Uterus (tissue), 4 donors: ENCODE measurements at places on chromosomes 3 and 15. TPM values are rescaled to one million over a fixed set of nuclear protein-coding genes. Genes with fewer than 3 reads are reported as not detected.

DNA sequence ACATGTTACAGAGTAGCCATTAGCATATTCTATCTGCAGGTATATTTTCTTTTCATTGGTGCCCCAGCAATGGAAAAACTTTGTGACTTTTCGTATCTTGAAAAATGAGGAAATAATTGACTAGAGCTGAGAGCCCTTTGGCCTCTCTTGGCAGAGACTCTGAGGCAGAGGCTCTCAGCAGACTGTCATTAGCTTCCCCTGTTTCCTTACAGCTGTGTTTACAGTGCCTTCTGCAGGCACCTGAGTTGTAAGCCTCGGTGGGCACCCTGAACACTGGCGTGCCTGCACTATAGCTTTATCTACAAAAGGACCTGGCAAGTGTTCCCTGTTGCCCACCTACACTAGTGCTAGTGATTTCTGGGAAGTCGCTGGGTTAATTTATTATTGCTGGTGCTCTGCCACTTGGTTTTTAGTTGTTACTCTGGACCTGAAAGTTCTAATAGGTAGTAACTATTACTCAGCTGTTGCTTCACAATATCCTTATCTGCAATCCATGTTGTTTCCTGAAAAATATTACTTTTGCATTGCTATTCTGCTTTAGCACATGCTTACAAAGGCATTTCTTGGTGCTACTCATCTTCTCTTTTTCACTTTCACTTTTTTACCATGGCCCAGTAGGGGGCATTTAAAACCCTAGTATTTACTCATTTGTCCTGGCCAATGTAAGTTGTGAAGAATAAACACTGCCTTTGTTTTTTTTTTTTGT is 7.8 kb upstream of the GPR171 start:
- DNase-seq: no peak

DNA sequence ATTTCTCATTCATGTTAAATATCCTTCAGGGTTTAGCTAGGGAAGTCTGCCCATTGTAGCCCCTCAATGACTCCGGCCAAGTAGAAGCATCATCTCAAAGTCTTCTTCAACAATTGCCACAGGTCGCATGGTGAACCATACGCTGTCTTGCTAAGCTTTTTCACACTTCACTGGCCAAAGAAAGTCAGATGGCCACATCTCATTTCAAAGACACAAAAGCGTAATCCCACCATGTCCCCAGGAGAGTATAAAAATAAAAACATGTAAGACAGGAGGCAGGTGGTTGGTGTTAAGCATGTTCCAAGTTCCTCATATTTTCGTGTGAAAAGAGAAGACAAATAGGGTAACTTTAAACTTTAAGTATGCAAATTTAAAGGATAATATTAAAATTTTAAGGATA is 147.4 kb downstream of the ERC2 start:
- DNase-seq: no peak

- no peak for DNase-seq
Observed at GRCh38 chr3:98600412-98601095, 7.1 kb upstream of the CPOX start.

- no peak for DNase-seq
Observed at GRCh38 chr3:21487520-21487919, 263.5 kb downstream of the ZNF385D start.

- DNase-seq: no peak
Observed at GRCh38 chr15:59346951-59347350, 25.7 kb downstream of the MYO1E start.

- no peak for DNase-seq
Observed at GRCh38 chr3:171844873-171845272, 1.7 kb downstream of the TMEM212 start.

DNA sequence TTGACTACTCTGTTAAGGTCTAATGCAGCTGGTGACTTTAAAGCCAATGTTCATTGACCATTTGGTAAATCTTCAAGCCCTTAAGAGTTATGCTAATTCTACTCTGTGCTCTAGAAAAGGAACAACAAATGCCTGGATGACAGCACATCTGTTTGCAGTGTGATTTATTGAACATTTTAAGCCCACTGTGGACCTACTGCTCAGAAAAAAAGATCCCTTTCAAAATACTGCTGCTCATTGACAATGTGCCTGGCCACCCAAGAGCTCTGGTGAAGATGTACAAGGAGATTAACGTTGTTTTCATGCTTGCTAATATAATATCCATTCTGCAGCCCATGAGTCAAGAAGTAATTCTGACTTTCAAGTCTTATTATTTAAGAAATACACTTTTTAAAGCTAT is 110.8 kb downstream of the TBC1D5 start:
- DNase-seq: no peak

DNA sequence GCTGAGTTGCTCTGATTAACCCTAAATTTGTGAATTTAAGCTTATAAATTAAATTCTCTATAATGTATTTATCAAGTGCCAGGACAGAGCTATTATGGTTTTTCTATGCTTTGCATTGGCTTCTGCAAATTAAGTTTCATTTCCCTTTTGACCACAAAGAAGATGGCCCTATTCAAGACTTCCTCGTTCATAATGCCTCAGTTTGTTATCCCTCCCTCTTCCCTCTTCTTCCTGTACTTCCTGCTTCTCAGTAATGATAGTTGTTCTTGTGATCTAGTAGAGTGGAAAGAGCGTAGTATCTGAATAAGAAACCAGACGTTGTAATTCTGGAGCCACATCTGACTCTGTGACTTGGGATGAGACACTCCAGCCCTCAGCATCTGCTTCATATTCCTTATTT is 118.7 kb downstream of the CACNA1D start:
- DNase-seq: no peak

GRCh38 chr3:122055215-122055614 is at the start of gene CD86:
TSS of gene CD86 (plus strand) at chr3:122055362. CDS start at chr3:122055490, 128 bp downstream.
- no peak for DNase-seq

DNA sequence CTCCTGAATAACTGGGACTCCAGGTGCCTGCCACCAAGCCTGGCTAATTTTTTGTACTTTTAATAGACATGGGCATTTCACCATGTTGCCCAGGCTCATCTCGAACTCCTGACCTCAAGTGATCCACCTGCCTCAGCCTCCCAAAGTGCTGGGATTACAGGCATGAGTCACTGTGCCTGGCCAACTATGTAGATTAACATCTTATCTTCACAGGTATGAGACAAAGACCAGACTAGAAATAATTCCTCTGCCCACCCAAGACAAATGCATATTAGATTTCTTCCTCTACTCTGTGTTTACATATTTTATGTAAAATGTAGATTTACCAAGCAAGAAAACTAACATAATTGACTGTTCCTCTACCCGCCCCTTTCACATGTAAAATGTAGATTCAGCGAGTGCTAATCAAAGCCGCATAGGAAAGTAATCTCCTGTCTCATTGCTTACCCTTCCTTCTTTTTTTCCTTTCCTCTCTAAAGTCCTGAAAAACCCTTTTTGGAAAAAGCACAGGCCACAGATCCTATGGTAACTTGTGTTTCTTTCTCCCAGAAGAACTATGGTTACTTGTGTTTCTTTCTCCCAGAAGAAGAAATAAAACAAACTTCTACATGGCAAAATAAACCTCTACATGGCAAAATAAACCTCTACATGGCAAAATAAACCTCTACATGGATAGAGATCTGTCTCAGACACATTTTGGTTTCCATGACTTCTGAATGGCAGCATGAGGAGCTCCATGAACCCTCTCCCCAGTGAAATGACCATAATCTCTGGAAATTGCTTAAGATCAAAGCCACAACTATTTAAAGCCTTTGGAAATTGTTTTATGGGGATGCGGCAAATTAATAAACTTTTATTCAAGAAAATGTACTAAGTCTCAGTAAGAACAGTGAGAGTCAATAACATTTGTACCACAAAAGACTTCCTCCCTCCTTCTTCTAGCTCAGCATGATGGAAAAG is 9.1 kb upstream of the ABHD2 start:
- no peak for DNase-seq

DNA sequence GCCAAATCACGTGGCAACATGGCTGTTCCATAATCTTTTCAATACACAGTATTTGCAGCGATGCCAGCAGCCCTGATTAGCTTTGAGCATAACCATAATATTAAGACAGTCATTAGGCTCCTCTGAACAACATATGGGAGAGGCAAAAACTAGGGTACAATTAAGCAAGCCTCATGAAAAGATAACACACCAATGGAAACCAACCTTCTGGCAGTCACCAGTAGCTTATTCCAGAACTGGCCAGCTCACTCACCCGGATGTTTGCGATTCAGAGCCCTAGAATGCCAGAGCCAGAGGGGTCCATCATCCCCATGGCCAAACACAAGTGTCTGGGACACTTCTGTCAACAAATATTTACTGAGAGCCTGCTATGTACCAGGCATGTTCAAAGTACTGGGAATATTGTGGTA is 48.8 kb upstream of the PLXND1 start:
- DNase-seq: no peak

- no peak for DNase-seq
Observed at GRCh38 chr15:23446215-23447106, 582 bp downstream of the GOLGA6L2 start.

DNA sequence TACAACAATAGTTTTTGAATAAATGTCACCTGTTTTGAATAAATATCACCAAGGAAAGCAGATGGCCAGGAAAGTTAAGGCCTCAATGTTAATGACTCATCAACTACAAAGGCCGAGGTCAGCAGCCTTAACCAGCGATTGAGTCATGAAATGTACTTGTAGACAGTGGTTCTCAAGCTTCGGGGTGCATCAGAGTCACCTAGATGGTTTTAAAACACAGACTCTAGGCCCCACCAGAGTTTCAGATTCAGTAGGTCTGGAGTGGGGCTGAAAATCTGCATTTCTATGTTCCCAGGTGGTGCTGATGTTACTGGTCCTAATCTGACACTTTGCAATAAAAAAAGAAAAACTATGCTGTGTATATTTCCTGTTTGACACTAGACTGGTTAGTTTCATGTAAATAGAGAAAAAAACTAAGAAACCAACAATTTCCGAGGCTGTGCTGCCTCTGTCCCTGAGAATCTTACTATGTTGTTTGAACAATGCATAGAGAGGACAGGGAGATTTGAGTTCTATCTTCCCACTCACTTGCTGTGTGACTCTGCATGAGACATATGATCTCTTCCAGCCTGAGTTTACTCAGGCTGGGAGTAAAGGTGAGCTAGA is 9.8 kb downstream of the RAB27A start:
- DNase-seq: peak; percentile 34

DNA sequence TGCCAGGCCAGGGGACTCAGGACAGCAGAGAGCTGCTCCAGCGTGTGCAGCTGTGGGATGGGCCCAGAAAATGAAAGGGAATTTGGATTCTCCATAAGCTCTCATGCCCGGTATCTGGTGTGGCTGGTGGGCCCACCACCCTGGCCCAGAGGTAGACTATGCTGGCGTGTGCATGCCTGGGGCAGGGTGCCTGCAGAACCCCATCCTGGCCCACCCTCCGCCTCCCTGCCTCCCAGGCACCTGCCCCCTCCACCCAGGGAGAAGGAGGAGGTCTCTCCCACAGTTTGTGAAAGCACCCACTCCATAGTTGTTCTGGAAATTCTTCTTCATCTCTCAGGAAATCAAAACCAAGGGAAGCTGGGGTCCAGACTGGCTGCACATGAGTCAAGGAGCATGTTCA is 112.9 kb downstream of the ADCY5 start:
- DNase-seq: no peak

Gene HCN4
- not detected for total RNA-seq

Gene GPR149
- not detected for total RNA-seq

Gene CCDC33
- 2.8 TPM for total RNA-seq

Gene HGD
- 0.98 TPM for total RNA-seq
